ENCODE measurements at places on chromosomes 12 and 14. TPM values are rescaled to one million over a fixed set of nuclear protein-coding genes. Genes with fewer than 3 reads are reported as not detected.

Gene TM9SF1
- 31.7 TPM for polyA plus RNA-seq

Gene ASCL1
- not detected for polyA plus RNA-seq

Gene OR8S1
- not detected for polyA plus RNA-seq

GRCh38 chr12:118164798-118165486, 29.0 kb downstream of the PEBP1 start:
- no peak for DNase-seq

DNA sequence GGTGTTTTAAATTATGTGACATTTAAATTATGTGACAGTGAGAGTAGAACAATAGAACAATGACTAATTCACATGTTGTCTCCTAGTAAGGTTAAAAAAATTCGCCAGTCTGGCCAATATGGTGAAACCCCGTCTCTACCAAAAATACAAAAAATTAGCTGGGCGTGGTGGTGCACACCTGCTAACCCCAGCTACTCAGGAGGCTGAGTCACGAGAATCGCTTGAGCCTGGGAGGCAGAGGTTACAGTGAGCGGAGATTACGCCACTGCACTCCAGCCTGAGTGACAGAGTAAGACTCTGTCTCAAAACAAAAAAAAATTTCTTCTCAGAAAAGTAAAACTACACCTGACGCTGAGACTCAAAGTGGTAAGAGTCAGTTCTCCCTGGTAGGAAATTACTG, 2.7 kb downstream of the CS start:
- no peak for DNase-seq

DNA sequence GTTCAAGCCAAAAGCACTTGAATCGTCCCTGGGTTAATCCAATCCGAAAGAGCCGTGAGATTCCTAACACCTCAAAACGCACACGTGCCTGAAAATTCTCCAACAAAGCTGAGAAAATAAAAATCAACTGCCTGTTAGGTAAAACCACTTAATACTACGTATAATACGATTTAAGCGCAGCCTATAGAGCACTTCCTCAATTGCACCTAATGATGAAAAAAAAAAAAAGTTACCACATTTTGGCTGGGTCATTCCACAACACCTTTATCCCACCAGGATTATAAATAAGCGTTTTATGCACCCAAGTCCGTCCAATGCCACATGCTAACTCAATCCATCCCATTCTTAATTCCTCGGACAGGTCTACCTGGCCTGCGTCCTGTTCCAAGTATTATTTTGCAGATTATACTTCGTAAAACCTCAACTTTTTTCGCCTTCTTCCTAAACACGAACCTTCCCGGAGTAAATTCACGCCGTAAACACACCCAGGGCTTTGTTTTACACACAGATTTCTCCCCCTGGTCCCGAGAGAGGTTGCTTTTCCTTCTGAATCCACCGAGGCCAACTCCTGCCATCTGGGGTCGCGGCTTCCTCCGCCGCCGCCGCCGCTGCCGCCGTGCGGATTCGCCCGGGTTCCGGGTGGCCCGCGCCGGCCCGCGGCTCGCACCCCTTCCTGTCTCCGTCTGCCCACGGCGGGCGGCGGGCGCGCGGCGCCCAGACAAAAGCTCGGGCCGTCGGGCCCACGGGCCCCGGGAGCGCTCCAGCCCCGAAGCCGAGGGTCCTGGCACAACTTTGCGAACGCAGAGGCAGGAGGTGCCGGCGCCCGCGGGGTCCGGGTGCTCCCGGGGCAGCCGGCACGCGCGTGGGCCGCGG, 66.2 kb downstream of the RNF34 start:
- peak; percentile 35 for DNase-seq

- DNase-seq = no peak
These were observed 106.9 kb upstream of the PTPRB start for GRCh38 chr12:70744178-70744577.

Data from psoas muscle (tissue), 8 donors.